NB4 (cell line): ENCODE measurements at places on chromosomes 5 and 9.

- no peak for DNase-seq
Observed at GRCh38 chr9:691825-692400, 149.6 kb upstream of the DMRT1 start.

- DNase-seq: peak; percentile 70
Observed at GRCh38 chr9:136644593-136645351, 17.9 kb upstream of the EGFL7 start.

- DNase-seq: peak; percentile 33
Observed at GRCh38 chr9:19232823-19233194, 2.3 kb downstream of the DENND4C start.

GRCh38 chr5:14463629-14464028 is 118.0 kb upstream of the OTULINL start:
- peak; percentile 73 for DNase-seq

DNA sequence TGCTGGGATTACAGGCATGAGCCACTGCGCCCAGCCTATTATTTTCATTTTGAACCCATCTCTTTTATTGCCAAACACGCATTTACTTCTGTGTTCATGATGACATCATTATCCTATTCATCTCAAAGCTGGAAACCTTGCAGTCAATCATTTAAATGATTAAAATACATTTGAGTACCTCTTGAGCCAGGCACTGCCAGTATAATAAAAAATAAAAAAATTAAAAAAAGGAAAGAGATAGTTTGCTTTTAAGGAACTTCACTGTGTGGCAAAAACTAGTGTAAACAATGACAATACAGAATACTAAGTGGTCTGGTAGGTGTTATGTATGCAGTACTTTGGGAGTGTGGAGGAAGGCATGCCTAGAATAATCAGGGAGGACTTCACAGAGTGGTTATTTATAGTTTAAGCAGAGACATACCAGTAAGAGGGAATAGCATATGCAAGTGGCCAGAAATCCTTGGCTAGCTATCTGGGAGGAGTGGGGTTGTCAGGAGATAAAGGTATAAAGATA is 8.6 kb downstream of the NSD1 start:
- DNase-seq: no peak

DNA sequence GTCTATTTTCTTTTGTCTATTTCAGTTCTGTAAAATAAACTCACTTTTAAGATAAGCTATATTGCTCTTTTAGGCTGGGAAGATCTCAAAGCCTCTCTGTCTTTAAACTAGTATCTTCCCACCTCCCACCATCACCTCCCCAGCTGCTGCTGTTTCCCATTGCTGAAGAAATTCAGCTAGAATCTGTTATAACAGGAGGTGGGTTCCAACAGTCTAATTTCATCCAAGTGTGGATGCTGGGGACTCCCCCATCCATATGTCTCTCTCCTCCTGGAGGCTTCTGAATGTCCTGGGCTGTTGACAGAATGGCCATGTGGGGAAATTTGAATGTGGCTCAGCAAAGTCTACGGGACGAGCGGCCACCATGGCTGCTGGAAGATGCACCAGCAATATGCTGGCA is 301.0 kb downstream of the RASEF start:
- no peak for DNase-seq

GRCh38 chr5:55634209-55634805 is 77.8 kb downstream of the SLC38A9 start:
- no peak for DNase-seq

DNA sequence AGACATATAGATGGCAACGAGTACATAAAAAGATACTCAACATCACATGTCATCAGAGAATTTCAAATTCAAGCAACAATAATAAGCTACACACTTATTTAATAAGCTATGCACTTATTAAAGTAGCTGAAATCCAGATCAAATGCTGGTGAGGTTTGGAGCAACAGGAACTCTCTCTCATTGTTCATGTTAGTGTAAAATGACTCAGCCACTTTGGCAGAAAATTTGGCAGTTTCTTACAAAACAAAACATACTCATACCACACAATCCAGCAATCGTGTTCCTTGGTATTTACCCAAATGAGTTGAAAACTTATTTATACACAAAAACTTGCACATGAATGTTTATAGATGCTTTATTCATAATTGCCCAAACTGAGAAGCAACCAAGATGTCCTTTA is 131.5 kb upstream of the NFIL3 start:
- no peak for DNase-seq

GRCh38 chr5:171667341-171668096 is 118.1 kb upstream of the SMIM23 start:
- no peak for DNase-seq

- DNase-seq: no peak
Observed at GRCh38 chr9:76371901-76372300, 22.3 kb downstream of the RFK start.

DNA sequence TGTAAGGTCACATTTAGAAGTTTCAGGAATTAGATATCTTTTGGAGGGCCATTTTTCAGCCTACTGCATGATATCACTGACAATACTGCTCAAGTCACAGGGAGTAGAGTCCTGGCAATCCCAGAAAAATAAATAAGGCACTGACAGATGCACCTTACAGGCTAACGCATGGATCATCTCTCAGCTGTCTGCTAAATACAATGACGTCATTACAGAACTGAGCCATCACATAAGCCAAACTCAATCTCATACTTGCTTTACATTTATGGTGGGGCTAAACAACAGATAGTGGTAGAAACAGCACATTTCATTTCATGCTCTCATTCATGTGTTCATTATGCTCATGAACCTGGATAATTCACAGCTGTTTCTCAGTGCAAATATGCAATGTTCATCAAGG is 243.7 kb downstream of the SEMA5A start:
- no peak for DNase-seq

DNA sequence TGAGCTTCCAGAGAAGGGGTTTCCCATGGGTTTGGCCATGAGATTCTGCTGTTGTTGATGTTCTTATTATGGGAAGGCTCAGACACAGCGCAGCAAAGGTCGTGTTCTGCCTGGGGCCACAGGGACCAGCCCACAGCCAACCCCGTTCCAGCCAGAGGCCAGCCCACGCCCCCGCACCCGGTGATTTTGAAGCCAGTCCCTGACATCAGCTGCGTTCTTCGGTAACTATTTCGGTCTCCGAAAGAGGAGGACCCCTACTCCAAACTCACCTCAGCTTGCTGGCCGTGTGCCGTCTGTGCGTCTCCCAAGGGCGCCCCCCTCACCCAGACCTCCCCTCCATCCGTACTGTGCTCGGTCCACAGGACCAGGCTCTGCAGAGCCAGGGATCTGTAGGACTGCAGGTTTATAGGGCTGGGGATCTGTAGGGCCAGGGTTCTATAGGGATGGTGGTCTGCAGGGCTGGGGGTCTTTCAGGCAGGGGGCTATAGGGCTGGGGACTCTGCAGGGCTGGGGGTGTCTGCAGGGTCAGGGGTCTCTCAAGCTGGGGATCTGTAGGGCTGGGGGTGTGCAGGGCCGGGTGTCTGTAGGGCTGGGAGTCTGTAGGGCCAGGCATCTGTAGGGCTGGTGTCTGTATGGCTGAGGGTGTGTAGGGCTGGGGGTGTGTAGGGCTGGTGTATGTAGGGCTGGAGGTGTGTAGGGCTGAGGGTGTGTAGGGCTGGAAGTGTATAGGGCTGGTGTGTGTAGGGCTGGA is 11.8 kb downstream of the COL5A1 start:
- no peak for DNase-seq

DNA sequence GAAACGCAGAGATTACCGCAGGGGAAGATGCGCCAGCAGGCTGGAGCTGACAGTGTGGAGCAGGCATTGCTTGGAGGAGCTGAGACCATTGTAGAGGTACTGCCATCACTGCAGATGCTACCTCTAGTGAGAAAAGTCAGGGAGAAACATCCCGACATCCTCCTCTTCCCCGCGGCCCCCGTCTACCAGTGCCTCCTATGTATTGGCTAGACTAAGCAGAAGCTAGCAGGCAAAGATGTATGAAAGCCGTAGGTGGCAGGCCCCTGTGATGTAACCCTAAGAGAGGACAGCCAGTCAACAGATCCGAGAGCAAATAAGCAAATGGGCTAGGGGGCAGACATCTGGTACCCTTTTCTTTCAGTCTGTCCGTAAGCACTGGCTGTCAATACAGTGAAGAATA is 115.5 kb upstream of the ACTBL2 start:
- DNase-seq: no peak

DNA sequence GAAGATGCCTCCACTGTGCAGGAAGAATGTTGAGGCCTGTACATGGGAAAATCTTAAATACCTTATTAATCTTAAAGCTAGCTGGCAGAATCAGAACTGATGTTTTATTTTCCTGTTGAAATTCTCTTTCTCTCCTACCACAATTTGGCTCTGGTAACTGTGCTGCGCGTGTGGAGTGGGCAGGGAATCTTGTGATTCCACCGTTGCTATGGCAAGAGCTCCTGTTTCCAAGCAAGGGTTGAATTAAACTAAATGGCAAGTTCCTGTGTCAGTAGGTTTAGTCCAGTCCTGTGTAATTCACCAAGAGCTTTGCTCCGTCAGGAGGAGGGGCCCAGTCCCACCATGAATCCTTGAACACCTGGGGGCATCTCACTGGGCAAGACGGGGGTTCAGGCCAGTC is 36.4 kb downstream of the NXNL2 start:
- DNase-seq: no peak

- peak; percentile 11 for DNase-seq
Observed at GRCh38 chr9:31674264-31674663, 710.2 kb upstream of the ACO1 start.

DNA sequence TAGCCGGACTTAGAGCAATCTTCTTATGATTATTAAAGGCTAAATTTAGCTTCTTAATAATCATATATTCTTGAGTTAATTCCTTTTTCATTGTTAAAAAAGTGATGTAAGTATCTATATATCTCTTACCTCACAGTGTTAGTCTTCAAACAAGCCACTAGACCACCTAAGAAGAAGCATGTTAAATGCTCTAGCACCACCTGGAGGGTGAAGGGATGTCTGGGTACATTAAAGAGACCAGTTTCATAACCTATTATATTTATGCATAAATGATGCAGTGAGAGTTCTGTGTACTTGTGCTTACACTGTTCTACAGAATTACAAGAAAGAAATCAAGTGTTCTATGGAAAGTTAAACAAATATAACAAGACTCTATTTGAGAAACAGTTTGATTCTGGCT is 55.9 kb upstream of the SLCO6A1 start:
- DNase-seq: peak; percentile 24

GRCh38 chr9:127644146-127644827 is 32.2 kb downstream of the STXBP1 start:
- no peak for DNase-seq

DNA sequence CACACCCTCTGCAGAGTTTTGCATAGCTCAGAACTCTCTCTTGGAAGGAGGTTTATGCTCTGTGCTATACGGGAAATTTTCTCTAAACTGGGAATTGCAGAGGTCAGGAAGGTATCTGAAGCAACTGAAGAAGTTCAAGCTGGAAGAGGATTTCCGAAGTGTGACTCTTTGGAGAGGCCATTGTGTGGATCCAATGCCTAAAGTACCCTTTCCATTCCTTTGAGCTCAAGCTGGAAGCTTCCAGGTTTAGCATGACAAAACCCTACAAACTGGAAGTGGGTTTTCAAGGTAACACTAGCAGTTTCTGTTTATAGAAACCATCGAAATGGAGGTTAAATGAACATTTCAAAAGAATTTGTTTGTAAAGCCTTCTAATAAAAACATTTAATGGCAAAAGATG is 187.1 kb downstream of the CFAP90 start:
- DNase-seq: no peak
